ENCODE measurements at places on chromosomes 3 and 15.

GRCh38 chr3:144942093-144942837 is 970.6 kb downstream of the DIPK2A start:
- DNase-seq, result no peak

- no peak for DNase-seq
Observed at GRCh38 chr3:196236223-196236622, 19.9 kb downstream of the SLC51A start.

DNA sequence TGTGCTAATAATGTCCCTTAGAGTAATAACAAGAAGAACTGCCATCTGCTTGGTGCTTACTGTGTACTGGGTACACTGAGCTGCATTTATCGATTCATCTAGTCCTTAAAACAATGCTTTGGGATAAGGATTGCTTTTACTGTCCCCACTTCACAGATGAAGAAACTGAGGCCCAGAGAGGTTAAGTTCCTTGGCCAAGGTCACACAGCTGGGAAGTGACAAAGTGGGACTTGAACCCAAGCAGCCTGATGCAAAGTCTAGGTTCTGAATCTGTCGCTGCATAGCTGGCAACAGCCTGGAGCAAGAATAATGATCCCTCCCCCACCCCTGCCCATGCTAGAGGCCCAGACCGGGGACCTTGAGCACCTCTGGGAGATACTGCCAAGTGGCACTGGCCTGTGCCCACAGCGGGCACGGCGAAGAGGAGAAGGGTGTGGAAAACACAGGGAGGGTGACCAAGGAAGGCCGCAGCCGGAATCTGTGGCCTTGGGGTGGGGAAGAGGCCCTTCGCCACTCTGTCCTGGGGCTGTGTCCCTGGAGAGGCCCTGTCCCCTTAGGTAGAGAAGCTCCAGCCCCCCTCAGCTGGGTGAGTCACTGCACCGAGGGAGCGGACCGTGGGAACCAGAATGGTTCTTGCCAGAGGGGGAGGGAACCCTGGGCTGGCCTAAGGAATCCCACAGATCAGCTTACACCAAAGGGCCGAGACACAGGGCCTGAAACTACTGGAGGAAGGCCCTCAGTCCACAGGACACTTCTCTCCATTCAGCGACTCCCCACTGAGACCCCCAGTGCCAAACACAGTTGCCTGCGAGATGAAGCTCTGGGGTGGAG is 3.5 kb downstream of the PLXND1 start:
- no peak for DNase-seq

DNA sequence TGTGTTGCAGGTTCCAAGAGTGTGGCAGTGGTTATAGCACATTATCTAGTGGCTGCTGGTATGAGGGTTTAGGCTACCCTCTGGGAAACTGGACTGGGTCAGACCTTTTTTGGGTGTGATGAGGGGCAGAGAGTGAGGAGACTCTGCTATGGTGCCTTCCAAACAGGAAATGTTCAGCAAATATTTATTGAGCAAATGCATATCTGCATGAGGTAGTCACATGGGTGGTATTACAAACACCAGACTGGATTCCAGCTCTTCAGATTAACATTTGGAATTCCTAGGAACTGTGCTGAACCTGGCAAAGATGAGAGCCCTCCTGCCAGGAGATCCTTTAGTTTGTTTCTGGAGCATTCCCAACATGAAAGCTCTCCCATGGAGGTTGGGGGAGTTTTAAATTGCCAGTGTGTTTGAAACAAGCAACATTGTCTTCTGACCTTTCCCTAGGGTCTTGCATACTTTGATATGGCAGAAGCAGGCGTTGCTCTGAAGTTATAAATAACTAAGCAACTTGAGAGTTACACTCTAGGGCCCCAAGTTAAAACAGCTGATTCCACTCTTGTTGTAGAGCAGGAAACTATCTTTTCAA is 341.2 kb upstream of the C2CD4B start:
- no peak for DNase-seq

GRCh38 chr3:20769430-20769829 is 583.4 kb upstream of the SGO1 start:
- no peak for DNase-seq

GRCh38 chr3:99576904-99577559 is 61.4 kb upstream of the COL8A1 start:
- no peak for DNase-seq

- DNase-seq, result no peak
Observed at GRCh38 chr15:35061825-35062737, 23.0 kb downstream of the NANOGP8 start.

DNA sequence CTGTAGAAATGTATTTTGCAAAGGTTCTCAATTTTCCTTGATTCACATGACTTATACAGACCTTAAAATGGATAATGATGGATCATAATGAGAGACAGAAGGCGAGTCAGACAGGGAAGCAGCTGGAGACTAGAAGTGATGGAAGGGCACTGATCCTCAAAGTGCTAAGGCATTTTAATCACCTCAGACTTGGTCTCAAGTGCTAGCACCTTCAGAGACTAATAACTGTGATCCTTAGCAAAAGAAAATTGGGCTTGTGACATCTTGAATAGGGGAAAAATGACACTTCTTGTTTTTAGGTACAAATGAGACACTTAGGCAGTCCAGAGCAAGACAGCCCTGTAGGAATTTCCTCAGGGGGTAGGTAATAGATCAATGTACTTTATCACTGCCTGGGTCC is 1011.7 kb downstream of the SQOR start:
- no peak for DNase-seq

GRCh38 chr3:102180280-102180931 is 254.4 kb upstream of the ZPLD1 start:
- peak; percentile 8 for DNase-seq

- DNase-seq, result no peak
Observed at GRCh38 chr15:75182187-75183131, 19.2 kb upstream of the C15orf39 start.

GRCh38 chr3:154642145-154642544 is 212.2 kb upstream of the GPR149 start:
- no peak for DNase-seq

GRCh38 chr3:107001635-107002034 is 375.6 kb upstream of the CCDC54 start:
- DNase-seq, result no peak

DNA sequence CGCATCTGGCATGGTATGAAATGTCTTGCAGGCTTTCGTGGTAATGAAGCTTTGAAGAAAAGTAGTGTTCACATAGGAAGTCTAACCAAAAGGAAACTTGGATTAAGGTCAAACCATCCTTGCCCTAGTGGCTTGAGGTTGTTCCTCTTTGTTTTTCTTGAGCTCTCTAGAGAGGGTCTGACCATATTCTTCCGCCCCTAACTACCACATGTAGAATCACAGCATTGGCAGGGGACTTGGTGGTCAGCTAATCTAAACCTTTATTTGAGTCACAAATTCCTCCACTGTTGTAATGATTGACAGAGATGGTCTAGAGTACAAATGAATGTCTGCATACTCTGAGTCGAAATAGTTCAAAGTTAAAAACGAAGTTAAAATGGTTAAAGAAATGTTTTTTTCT is 39.1 kb upstream of the PHLDB2 start:
- DNase-seq, result no peak

- no peak for DNase-seq
Observed at GRCh38 chr3:161163297-161163696, 57.8 kb upstream of the NMD3 start.

GRCh38 chr15:69973102-69973714 is 124.5 kb downstream of the TLE3 start:
- DNase-seq, result no peak

- no peak for DNase-seq
Observed at GRCh38 chr3:8800016-8800415, 30.6 kb upstream of the OXTR start.

DNA sequence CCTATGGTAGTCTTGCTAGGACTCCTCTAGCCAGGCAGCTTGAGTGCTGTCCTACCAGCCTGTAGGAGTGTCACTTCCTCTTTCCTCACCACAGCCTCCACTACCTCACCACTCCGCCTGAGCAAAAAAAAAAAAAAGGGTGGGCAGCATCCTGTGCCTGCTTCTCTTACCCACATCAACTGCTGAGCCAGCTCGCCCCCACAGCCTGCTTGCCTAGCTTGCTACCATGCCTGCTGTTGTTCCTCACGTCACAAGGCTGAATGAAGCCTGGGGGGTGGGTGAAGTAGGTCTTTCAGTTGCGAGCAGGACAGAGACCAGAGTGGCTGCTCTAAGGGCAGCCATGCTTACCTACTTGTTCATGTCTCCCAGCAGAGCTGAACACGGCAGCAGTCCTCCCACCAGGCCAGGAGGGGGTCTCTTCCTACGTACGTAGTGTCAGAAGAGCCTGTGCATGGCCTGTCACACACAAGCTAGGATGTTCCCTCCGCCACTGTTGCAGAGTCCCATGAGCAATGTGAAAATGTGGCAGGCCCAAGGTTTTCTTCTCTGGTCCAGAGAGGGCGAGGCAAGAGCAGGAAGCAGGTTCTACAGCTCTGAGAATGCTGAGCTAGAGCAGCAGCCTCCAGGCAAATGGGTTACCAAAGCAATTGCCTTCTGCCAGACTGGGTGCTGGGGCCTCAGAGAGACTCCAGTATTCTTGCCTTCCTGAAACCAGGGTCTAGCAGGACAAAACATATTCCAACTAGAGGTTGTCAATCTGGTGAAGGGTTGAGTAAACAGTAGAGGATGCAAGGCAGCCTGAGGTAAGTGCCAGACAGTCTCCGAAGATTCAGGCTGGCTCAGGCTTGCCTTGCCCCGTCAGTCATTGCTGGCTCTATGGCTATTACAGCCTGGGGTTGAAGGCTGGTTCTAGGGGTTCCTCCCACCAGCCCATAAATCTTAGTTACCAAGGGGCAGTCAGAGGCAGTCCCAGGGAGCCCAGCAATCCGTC is 8.1 kb downstream of the PPM1M start:
- peak; percentile 91 for DNase-seq

DNA sequence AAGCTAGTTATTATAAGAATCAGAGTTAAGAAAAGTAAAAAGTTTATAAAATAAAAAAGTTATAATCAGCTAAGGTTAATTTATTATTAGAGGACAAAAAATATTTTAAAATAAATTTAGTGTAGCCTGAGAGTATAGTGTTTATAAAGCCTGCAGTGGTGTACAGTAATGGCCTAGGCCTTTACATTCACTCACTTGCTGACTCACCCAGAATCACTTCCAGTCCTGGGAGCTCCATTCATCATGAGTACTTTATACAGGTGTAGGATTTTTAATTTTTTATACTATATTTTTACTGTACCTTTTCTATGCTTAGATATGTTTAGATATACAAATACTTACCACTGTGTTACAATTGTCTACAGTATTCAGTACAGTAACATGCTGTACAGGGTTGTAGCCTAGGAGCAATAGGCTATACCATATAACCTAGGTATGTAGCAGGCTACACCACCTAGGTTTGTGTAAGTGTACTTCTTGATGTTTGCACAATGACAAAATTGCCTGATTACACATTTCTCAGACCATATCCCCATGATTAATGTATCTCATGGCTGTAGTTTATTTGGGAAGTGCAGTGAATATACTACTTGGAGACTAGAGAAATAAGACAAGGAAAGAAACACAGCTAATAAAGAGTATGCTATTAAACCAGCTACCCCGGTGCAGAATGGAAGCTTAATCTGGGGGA is 101.9 kb upstream of the GALNT15 start:
- DNase-seq, result no peak

- no peak for DNase-seq
Observed at GRCh38 chr3:34268032-34268709, 469.7 kb downstream of the PDCD6IP start.

DNA sequence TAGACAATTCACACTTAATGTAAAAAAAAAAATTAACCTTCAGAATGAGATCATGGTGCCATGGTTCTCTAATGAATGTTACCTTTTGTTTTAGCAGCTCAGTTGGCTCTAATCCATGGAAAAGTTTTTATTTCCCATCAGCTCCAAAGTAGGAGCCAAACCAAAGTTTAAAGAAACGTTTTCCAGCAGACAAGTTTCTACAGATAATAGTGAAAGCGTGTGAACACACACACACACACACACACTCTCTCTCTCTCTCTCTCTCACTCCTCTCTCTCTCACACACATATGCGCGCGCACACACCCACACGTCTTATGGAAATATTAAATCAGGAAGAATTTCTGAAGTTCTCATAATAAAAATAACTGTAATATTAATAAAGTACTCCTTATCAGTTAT is 46.9 kb downstream of the MBNL1 start:
- no peak for DNase-seq

GRCh38 chr3:154660811-154661210 is 230.8 kb upstream of the GPR149 start:
- DNase-seq, result no peak

GRCh38 chr3:156750191-156750873 is 75.8 kb upstream of the LEKR1 start:
- DNase-seq, result no peak

GRCh38 chr3:192212335-192212734 is 515.0 kb downstream of the FGF12 start:
- no peak for DNase-seq

DNA sequence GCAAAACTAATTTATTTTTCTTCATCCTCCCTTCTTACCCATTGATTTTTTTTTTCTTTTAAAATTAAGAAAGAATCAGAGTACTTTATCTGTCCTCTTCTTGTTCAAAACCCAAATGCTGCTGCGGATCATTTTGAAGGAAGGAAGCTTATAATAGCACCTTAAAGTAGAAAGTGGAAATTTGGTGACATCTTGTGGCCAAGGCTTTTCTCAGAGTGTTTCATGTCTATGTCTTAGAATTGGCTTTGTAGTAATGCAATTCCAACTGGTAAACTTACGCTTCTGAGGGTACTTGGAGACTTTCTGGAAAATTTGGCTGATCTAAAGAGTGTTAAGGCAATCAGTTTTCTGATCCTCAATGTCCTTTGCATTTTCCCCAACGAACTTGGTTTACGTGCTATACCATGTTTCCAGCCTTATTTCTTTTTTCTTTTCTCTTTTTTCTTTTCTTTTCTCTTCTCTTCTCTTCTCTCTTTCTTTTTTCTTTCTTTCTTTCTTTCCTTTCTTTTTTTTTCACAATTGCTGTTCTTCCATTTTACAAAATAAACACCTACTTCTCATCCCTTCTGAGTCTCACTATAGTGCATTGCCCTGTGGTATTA is 30.7 kb downstream of the C3orf38 start:
- DNase-seq, result peak; percentile 22

- no peak for DNase-seq
Observed at GRCh38 chr15:86355361-86355760, 275.7 kb downstream of the AGBL1 start.

GRCh38 chr3:185740133-185740532 is 84.7 kb downstream of the IGF2BP2 start:
- no peak for DNase-seq

DNA sequence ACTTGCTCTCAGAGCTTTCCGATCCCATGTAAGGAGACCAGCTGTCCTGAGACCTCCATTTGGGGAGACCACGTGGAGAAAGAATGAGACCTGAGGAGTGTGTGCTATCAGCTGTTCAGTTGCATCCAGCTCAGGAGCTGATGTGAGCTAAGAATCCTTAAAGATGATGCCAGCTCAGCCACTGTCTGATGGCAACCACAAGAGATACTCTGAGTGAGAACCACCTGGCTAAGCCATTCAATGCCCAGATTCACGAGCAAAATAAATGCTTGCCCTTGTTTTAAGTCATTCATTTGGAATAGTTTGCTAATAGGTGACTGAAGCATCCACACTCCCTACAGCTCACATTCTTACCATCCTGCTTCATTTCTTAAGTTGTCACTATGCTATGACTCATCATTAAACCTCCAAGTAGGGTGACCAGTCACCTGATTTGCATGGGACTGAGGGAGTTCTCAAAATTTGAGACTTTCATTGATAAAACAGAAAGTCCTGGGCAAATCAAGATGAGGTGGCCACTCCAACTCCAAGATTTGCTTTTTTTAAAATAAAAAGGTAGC is 56.4 kb downstream of the SPTSSB start:
- DNase-seq, result no peak
